ENCODE measurements at places on chromosomes 16 and 17.

- DNase-seq, result peak; percentile 64
Observed at GRCh38 chr17:45149669-45150664, 1.7 kb downstream of the HEXIM1 start.

GRCh38 chr16:74700438-74701225 is at the start of gene MLKL:
TSS of gene MLKL (minus strand) at chr16:74700862. CDS start at chr16:74695757, 5,105 bp downstream.
- DNase-seq, result peak; percentile 77

- DNase-seq, result no peak
Observed at GRCh38 chr17:3036800-3037199, 26.6 kb downstream of the OR1D5 start.

GRCh38 chr16:54281535-54282201 is 4.9 kb downstream of the IRX3 start:
- DNase-seq, result no peak

DNA sequence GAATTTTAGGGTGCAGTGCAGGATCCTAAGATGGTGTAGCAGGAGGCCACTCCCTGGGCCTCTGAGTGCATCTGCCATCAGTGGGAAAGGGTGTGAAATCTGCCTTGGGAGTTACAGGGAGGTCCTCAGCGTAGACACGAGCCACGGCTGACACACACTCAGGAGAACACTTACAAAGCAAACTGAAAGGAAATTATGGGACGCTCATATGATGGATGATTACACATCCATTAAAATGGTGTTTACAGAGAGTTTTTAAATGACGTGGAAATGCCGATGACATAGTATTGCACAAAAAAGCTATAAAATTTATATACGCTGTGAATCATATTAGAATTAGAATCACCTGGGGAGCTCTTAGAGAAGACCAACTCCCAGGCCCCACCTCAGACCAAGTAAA is 175.2 kb downstream of the CCDC182 start:
- DNase-seq, result no peak

- DNase-seq, result no peak
Observed at GRCh38 chr17:71824671-71825070, 296.1 kb upstream of the SOX9 start.

DNA sequence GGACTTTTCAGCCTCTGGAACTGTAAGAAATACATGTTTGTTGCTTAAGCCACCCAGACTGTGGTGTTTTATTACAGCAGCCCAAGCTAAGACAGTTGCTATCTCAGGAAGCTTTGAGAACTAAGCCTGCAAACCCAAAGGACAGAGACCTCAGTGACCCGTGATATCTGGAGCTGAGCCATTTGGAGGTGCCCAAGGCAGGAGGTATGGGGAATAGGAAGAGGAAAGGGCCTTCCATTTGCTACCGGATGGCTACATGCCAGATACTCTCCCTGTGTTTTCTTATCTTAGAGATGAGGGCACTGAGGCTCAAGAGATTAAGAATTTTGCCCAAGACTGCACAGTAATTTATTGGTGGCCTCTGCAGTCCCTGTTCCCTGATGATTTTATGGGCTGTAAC is 622.1 kb upstream of the CDH5 start:
- peak; percentile 38 for DNase-seq

DNA sequence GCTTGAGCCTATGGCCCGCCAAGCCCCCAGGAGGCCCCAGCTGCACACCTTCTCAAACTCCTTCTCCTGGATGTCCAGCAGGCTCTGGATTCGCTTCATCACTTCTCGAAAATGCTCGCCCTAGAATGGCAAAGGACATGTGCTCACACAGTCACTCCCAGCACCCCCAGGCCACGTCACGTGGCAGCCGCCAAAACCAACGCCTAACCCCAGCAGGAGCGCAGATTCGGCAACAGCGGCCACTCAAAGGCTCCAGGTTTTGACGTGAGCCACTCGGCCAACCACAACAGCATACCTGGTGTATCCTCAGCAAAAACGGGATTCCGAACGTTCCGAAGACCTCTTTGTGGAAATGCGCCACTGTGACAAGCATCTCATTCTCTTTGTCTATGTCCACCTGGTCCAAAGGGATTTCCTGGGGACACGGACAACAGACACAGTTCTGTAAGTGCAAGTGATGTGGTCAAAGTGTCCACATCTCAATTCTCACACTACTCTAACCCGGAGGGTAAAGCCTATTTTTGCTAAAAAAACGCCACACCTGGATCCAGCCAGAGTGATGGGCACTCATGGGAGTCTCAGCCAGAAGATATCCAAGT is 12.7 kb downstream of the LITAFD start:
- no peak for DNase-seq

DNA sequence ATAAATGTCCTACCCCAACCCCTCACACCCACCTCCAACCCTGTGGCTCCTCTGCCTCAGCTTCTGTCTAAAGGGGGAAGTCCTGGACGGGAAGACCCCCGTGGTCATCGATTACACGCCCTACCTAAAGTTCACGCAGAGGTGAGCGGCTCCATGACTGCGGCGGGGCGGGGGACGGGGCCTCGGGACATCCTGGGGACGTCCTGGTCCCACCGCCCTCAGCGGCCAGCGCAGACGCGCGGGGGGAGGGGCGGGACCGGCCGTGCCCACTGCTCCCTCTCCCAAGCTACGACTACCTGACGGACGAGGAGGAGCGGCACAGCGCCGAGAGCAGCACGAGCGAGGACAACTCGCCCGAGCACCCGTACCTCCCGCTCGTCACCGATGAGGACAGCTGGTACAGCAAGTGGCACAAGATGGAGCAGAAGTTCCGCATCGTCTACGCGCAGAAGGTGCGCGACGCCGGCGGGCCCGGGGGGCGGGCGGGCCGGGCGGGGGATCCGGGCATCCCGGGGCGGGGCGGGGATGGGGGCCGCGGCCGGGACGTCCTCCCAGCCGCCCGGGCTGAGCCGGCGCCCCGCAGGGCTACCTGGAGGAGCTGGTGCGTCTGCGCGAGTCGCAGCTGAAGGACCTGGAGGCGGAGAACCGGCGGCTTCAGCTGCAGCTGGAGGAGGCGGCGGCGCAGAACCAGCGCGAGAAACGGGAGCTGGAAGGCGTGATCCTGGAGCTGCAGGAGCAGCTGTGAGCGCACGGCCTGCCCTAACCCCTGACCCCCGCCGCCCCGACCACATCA is 6.7 kb downstream of the RUNDC3A start:
- DNase-seq, result no peak

- DNase-seq, result no peak
Observed at GRCh38 chr17:32880671-32881453, 3.9 kb upstream of the MYO1D start.

- no peak for DNase-seq
Observed at GRCh38 chr16:10667239-10667638, 27.5 kb downstream of the TEKT5 start.

GRCh38 chr17:27573971-27574525 is 56.9 kb upstream of the LGALS9 start:
- DNase-seq, result peak; percentile 56

DNA sequence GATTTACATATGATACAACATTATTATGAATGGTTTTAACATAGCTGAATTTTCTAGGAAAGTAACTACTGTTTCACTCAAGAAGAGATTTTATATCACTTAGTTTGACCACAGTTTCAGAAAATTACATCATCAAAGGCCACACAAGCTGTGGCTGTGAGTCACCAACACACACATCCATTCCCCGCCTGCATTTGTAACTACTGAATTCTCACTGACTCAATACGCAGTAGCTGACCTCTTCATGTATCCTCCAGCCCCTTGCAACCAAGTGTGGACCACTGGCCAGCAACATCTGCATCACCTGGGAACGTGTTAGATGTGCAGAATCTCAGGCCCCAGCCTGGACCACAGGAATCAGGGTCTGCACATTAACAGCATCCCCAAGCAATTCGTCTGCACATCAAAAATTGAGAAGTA is 197.6 kb downstream of the XYLT1 start:
- DNase-seq, result peak; percentile 88

DNA sequence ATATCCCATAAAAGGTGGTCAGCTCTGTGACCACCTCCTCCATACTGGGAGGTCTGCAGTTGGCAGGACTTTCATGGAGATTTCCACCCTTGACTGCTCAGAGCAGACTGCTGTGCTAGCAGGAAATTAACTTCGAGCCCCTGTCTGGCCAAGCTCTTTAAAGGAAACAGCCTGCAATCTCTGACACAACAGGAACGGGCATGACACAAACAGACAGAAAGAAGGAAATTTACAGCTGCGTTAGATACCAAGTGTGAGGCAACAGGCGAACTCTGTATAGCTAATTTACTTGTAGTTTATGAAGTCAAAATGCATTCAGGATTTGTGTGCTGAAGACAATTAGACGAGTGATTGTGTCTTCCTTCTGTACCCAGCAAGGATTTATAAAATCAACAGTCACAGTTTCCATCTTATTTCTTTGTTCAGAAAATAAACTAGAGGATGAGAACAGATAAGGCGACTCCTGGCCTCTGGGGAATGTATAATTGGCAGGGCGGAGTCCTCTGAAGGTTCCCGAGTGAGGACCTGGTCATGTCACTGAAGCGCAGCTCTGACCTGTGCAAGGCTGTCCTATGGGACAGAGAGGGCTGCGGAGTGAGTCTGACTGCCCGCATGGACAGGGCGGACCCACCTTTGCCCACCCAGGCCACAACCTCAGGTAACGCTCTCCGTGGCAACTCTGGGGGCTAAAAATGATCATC is 16.1 kb downstream of the WIPI1 start:
- DNase-seq, result no peak

- DNase-seq, result no peak
Observed at GRCh38 chr17:39652587-39653315, 12.4 kb upstream of the TCAP start.

GRCh38 chr17:50392621-50393020 is 4.7 kb downstream of the LRRC59 start:
- DNase-seq, result no peak

GRCh38 chr16:13325396-13325795 is 424.0 kb downstream of the SHISA9 start:
- DNase-seq, result no peak

DNA sequence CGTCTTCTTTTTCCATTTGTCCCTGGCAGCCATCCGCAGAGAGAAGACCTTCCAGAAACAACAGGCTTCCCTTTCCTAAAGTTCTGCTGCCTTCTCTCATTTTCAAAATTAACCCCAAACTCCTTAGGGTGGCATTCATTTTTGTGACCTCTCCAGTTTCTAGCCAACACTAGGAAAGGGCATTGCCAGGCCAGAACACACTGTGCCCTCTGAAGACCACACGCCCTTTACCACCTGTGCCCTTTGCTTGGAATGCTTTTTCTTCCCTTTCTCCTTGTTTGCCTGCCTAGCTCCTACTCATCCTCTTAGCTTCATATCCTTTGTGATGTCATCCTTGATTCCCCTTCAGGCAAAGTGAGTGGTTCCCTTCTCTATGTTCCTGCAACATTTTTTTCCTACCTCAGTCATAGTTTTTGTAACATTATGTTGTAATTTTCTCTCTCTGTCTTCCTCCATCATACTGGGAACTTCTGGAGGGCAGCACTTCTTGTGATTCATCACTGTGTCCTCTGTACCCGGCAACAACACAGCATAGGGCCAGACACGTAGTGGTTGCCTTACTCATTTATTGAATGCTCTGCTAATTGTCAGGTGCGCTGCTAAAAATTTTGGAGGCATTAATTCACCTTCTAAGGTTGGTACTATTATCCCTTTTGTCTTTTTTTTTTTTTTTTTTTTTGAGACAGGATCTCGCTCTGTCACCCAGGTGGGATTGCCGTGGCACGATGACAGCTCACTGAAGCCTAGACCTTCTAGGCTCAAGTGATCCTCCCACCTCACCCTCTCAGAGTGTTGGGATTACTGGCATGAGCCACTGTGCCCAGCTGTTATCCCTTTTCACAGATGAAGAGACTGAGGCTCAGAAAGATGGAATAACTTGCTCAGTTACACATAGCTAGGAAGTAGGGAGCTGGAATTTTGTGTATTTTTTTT is 1.0 kb downstream of the KAT8 start:
- DNase-seq, result peak; percentile 85

DNA sequence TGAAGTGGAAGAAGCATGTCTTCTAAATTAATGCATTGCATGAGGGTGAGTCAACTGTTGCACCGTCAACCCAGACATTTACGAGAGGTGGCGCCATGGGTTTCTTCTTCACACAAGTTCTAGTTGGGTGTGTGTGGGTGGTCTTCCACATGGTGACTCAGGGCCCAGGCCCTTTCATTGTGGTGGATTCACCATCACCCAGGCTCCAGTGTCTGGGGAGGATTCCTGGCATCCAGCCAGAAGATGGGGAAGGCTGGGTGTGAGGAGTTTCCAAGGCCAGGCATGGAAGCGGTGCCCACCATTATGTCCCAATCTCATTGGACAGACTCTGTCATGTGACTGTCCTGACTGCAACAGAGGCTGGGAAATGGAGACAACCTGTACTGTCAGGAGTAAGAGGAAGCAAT is 21.4 kb upstream of the JPH3 start:
- DNase-seq, result peak; percentile 90

GRCh38 chr16:89378947-89379771 is 111.2 kb downstream of the ANKRD11 start:
- no peak for DNase-seq
